ENCODE measurements at places on chromosomes 1 and 21.

DNA sequence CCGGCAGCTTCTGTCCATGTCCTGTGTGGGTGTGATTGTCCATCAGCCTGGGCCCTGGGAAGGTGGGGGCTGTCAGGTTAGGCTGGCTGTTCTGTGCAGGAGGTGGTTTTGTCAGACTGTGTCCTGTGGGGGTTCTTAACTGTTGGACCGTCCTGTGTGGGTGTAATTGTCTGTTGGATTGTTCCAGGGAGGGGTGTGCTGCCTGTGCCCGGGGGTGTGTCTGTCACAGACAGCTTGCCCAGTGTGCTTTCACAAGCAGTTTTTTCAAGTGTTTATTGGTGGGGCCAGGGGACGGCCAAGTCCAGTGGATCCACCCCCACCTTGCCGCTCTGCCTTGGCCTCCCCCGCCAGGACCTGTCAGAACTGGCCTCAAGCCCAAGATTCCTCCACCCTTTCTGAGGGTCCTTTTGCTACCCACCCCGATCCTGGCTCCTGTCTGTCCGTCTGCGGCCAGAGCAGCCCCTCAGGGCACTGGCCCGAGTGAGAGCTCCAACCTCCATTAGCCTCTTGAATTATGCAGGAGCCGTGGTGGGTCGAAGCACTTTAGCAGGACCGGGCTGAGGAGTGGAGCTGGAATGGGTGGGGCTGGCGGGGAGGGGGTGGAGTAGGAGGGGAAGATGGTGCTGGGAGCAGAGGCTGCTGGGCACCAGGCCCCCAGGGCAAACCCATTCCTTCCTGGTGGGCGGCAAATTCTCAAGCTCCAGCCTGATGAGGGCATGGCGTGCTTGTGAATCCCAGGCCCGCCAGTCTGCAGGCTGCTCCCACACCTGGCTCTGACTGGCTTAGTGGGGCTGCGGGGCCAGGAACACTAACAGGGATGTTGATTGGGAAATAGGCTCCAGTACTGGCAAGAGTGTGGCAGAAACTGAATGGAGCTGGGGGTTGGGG, 47.2 kb downstream of the PTPRF start:
- DNase-seq, result no peak

- DNase-seq, result no peak
Observed at GRCh38 chr1:7853684-7854026, 790 bp upstream of the UTS2 start.

- DNase-seq, result no peak
Observed at GRCh38 chr1:77424236-77424635, 142.4 kb downstream of the AK5 start.

- no peak for DNase-seq
Observed at GRCh38 chr1:22848405-22848804, 124.3 kb downstream of the LACTBL1 start.

GRCh38 chr1:183318433-183318832, 99.7 kb downstream of the NMNAT2 start:
- no peak for DNase-seq

GRCh38 chr1:82534996-82535395, 734.3 kb downstream of the ADGRL2 start:
- no peak for DNase-seq

Measured in NCI-H1694 treated with DMSO at 0.1 percent for 48 hours (cell line).